ENCODE measurements at places on chromosomes 1 and 21. TPM values are rescaled to one million over a fixed set of nuclear protein-coding genes. Genes with fewer than 3 reads are reported as not detected.

GOLPH3L gene
- 9.7 TPM for total RNA-seq

SHISAL2A gene
- not detected for total RNA-seq

ITLN2 gene
- not detected for total RNA-seq

WNT9A gene
- 1.9 TPM for total RNA-seq

FMO3 gene
- total RNA-seq, result not detected

HOOK1 gene
- total RNA-seq, result 17.2 TPM

CASQ1 gene
- total RNA-seq, result 1.3 TPM

TNFRSF4 gene
- not detected for total RNA-seq

GPR3 gene
- 1.00 TPM for total RNA-seq

GRCh38 chr1:209831615-209832014, 3.8 kb downstream of the UTP25 start:
- DNase-seq, result no peak

DNA sequence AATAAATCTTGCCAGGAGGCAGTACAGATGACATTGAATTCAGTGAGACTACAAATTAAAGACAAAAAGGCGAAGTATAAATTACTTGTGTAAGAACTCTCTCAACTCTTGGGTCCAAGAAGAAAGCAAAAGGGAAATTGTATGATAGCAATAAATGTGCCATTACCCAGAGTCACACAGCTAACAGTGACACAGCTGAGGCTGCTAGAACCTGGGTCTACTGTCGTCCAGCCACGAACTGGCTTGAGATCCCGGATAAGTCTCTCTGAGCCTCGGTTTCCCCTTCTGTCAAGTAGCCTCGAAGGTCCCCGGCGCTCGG, 362 bp upstream of the ROR1 start:
- no peak for DNase-seq

DNA sequence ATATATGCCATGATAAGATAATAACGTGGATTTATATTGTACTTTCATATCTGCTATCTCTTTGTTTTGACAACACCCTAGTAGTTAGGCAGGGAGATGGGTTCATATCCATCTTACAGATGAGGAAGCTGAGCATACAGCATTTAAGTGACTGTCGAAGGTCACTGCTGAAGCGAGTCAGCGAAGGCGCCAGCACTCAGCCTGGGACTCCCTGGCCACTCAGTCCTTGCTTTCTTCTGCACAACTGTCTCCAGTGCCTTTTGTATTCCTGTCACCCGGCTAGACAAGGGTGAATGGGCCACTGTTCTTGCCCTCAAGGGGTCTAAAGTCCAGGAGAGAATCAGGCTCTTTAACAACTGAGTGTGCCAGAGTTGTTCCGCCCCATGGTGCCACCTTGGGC, 3.1 kb downstream of the ARHGEF10L start:
- no peak for DNase-seq

DNA sequence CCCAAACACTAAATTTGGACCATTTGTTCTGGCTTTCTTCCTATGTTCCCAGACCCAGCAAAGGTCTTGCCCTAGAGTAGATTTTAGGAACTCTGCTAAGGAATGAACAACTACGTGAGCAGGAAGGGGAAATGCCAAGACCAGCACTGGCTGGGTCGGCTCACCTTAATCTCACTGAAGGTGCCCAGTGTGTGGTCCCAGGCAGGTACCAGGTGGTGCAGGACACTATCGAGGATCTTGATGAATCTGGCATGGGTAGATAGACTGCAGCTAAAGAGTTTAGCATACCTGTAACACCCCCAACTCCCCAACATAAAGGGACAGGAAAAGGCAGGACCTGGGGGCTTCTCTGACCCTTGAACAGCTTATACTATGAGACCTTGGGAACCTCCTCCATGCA, 3.0 kb downstream of the HECTD3 start:
- DNase-seq, result no peak

DNA sequence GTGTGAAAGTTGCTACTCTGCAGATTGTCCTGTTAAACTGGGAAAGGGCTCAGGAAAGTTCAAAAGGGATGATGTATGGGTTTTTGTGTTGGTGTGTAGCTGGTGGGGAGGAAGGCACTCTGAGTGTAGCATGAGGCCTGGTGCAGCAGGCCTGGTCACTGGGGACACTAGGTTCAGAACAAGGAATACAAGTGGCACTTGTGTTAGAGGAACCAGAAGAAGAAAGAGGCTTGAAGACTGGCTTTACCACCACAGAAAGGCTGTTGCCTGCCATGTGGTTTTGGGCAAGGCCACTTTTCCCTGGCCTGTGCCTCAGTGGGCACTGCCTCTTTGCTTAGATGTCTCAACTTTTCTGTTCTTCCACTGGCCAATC, 122.8 kb downstream of the NOS1AP start:
- no peak for DNase-seq

DNA sequence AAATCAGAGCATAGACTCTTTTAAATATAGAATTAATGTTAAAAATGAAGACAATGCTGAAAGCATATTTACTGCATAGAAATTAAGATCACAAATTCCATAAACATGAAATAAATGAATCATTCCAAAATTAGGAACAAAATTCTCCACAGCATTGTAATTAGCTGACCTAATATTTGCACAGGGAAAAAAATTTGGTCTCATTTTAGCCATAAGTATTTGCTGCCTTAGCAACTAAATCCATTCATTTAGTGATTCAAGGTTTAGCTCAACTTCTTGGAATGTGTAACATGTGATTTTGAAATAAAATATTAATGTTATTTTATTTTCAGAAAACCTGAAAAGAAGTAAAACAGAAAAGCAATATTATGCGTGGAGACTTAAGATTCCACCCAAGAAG, 25.5 kb downstream of the ADAMTS5 start:
- DNase-seq, result no peak

DNA sequence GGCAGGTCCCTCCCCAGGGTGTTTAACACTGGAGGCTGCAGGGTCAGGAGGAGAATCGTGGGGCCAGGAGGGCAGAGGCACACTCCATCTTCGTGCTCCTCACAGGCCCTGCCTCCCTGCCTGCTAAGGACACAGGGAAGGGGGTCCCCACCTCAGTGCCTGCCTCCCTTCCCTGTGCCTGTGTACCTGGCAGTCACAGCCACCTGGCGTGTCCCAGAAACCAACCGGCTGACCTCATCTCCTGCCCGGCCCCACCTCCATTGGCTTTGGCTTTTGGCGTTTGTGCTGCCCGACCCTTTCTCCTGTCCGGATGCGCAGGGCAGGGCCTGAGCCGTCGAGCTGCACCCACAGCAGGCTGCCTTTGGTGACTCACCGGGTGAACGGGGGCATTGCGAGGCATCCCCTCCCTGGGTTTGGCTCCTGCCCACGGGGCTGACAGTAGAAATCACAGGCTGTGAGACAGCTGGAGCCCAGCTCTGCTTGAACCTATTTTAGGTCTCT, 623 bp upstream of the BGLAP start:
- DNase-seq, result peak; percentile 26

- no peak for DNase-seq
Measured at GRCh38 chr1:173866413-173867115, 1.2 kb downstream of the GAS5 start.

- no peak for DNase-seq
Measured at GRCh38 chr1:116343019-116343418, 30.0 kb upstream of the ATP1A1 start.

GRCh38 chr1:14763977-14764376, 165.5 kb downstream of the KAZN start:
- DNase-seq, result no peak

- no peak for DNase-seq
Measured at GRCh38 chr1:59232216-59232615, 64.7 kb upstream of the FGGY start.

DNA sequence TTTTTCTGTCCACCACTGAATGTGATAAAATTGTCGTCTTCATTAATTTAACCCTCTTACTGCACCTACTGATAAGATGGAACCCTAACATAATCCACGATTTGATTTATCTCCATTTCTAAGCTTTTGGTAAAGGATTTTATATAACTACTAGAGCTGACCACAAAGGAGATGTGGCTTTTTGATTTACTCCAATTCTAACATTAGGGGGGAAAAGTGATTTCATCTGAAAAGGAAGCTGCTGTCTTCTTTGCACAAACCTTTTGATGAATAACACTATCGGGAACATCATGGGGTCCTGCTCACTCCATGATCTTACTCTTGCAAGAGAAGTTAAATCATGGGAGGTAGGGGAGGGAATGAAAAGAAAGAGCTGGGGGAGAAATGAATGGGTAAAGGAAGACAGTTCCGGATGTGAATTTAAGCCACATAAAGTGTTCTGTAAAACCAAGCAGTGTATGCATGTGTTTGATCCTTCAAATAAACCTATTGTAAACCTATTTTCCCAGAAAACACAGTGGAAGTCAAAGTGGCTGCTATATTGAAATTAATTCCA, 161.8 kb downstream of the GABPA start:
- DNase-seq, result no peak

GRCh38 chr1:212915245-212916091, 34.9 kb upstream of the VASH2 start:
- DNase-seq, result no peak

- no peak for DNase-seq
Measured at GRCh38 chr1:54335011-54335754, 71.0 kb downstream of the SSBP3 start.

DNA sequence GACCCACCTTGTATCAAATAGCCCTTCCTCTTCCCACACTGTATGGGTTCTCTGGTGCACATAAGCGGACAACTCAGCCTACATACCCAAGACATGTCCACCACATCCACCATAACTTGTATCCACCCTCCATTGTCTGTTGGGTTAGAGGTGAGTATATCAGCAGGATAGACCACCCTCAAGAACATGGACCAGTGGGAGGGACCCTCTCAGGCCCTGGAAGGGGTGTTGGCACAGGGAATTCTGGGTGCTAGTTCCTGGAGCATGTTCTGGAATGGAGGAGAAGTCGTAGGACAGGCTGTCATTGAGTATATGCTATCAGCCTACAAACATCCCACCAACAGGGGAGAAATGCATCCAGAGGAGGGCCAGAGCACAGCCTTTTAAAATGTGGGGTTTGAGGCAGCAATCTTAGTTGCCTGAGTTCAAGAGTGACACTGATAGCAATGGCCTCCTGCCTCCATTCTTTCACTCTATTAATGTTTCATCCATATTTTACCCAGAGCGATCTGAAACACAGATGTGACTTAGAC, 7.5 kb downstream of the CD55 start:
- no peak for DNase-seq

DNA sequence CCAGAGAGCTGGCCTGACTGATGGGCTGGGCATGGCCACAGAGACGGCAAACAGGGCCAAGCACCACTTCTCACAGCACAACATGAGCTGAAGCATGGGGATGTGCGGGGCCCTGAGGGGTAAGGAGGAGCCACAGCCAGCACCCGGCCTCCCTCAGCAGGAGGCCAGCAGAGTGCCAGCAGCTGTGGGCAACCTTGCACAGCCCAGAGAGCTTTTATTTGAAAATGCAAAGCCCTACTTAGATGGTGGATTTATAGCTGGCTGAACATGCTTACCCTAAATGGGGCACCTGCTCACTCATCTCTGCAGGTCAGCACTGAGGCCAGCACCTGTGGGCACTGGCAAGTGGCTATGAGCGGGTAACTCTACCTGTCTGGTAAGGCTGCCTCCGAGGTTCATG, 44.1 kb downstream of the SLC66A1 start:
- DNase-seq, result no peak

DNA sequence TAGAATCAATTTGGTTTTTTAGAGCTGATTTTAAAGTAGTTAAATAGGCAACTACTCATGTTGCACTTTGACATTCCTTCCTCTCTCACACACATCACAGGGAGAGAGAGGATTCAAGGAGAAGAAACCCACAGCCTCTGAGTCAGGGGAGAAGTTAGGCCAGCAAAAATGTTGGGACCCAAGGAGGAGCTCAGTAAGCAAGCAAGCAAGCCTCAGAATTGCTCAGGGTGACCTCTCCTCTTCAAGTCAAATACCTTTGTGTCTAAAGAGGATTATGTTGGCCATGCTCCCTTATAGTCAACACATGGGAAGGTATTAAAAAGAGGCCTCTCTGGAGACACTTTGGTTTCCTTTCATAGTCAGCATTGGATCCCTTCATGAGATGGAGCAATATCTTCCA, 80.5 kb upstream of the WARS2 start:
- no peak for DNase-seq

DNA sequence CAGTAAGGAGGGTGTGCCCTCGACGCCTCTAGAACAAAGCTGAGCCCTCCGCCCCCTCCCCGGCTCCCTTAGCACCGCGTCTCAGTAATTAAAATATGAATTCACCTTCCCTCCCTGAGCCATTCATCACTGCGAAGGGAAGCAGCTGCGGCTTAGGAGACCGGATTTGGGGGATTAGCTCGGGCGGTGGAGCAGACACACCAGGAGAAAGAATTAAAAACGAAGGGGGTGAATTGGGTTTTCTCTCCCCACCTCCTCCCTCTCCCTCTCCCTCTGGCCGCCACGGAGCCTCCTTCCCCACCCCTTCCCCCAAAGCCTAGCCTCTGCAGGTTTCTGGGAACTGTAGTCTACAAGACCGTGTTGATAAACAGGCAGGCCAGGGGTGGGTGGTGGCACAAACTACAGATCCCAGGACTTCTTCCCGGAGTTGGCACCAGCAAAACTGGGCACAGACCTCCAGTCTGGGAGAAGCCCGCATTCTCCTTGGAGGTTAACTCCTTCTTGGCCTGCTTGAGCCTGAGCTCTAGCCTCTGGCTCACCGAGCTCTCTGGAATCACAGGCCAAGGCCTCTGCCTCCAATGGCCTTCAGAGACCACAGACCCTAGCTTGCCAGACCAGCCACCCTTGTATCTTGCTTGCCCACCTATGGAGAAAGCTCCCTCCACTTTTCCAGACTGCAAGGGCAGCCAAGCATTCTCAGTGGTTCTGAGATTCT, 10.8 kb downstream of the BLACAT1 start:
- DNase-seq, result peak; percentile 93

DNA sequence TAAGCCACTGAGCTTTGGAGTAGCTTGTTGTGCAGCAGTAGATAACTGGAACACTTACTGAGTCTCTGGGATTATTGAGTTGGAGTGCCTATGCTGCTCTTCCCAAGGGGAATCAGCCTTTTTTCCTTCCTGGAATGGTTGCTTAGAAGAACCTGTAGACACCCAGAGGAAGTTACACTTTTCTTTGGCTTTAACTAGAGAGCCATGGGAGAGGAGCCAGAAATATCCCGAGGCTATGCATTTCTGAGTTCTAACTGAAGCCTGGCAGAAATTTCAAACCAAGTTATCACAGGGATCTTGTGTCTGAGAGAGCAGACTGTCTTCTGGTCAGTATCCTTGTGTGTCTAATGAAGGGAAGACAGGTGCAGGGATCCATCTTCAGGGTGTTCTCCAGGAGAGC, 28.3 kb downstream of the LAMC1 start:
- DNase-seq, result no peak

DNA sequence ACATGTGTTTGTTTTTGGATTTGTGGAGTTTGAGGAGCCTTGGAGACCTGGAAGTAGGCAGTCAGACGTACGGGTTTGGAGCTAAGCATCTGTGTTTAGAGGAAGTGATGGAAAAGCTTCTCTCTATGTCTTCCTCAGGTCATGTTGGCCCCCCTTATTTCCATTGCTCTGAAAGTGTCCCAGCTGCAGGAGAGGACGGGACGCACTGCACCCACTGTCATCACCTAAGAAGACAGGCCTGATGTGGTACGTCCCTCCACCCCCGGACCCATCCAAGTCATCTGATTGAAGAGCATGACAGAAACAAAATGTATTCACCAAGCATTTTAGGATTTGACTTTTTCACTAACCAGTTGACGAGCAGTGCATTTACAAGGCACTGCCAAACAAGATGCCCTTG, 66.2 kb downstream of the PGM1 start:
- DNase-seq, result no peak

- no peak for DNase-seq
Measured at GRCh38 chr1:183003203-183003602, 20.0 kb upstream of the LAMC1 start.

- no peak for DNase-seq
Measured at GRCh38 chr1:100076319-100076718, 56.4 kb downstream of the SASS6 start.

- no peak for DNase-seq
Measured at GRCh38 chr1:54325284-54325683, 80.9 kb downstream of the SSBP3 start.
